ACHN (cell line): ENCODE measurements at places on chromosomes 7 and 10.
A peak's percentile ranks its signal among the peaks of the same experiment; 100 is the strongest.

- no peak for DNase-seq
Observed at GRCh38 chr7:26928703-26929347, 64.4 kb upstream of the SKAP2 start.

GRCh38 chr7:98902523-98902922 is 24.2 kb downstream of the TRRAP start:
- DNase-seq = no peak

GRCh38 chr7:125661006-125661405 is 731.4 kb upstream of the POT1 start:
- no peak for DNase-seq

DNA sequence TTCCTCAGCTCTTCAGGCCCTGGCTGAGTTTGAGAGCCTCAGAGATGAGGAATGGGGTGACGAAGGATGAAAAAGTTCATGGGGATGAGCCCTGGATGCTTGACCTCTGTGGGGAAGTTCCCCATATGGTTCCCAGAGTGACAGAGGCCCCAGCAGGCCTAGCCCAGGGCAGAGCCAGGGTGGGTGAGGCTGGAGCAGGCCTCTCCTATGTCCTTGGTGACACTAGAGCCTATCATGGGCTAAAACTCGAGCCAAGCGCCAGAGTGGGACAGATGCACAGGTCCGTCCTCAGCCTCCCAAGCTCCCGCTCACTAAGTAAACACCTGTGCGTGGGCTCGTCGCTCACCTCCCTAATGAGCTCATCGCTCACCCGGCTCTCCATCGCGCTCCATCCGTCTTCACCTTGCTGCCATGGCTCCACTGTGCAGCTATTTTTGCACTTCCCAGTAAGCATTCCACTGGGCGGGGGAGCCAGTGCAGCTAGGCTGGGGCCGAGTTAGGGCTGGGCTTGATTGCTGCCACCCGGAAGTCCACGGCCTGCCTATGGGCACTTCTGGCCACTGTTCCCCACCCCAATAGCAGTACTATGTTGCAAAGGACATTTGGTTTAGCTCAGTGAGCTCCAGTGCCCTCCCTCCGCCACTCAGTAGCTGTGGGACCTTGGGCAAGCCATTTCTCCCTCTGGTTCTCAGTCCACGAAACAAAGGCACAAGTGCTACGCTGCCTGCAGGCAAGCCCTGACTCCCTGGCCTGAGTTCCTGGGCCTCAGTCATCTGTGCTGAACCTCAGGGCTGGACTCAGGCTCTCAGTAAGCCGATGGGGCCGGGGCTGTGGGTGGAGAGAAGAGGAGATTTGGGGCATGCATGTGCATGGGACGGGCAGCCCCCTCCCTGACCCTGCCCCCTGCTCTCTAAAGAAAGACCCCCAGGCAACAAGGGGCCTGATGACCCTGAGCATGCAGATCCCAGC is 117.3 kb upstream of the PCBD1 start:
- DNase-seq = no peak

DNA sequence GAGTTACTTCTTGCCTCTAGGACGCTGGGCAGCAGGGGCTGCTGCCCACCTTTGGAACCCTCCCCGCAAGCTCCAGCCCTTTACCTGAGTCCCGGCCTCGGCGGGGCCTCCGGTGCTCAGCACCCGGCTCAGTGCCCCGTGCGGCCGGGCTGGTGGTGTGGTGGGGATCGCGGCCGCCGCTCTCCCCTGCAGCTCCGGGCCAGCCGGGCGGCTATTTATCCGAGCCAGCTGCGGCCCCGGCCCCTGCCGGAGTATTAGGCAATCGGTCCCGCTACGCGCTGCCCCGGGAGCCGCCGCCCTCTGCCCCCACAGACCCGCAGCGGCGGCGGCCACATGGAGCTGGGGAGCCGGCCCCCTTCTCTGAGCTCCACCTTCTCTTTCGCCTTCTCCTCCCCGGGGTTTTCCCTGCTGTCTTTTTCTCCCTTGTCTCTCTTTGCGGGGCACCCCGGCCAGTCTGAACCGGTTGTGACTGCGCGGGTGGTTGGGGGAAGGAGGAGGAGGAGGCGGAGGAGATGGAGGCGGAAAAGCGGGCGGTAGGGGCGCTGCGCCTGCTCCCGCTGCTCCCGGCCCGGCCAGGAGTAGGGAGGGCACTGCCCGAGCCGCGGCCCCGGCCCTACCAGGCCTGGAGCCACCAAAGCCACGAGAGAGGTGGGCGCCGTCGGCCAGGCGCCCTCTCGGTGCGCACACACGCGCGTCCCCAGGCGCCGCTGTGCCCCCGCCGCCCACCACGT is at the start of gene SLC16A9:
Gene SLC16A9, minus strand, starts transcription at position 456 of the 731 bp plus-strand sequence. CDS start 25,559 bp downstream, outside the sequence.
- DNase-seq = peak; percentile 62

GRCh38 chr7:36155811-36156361 is 2.8 kb downstream of the EEPD1 start:
- DNase-seq = no peak

- DNase-seq = no peak
Observed at GRCh38 chr10:25024528-25024927, 8.1 kb downstream of the THNSL1 start.

DNA sequence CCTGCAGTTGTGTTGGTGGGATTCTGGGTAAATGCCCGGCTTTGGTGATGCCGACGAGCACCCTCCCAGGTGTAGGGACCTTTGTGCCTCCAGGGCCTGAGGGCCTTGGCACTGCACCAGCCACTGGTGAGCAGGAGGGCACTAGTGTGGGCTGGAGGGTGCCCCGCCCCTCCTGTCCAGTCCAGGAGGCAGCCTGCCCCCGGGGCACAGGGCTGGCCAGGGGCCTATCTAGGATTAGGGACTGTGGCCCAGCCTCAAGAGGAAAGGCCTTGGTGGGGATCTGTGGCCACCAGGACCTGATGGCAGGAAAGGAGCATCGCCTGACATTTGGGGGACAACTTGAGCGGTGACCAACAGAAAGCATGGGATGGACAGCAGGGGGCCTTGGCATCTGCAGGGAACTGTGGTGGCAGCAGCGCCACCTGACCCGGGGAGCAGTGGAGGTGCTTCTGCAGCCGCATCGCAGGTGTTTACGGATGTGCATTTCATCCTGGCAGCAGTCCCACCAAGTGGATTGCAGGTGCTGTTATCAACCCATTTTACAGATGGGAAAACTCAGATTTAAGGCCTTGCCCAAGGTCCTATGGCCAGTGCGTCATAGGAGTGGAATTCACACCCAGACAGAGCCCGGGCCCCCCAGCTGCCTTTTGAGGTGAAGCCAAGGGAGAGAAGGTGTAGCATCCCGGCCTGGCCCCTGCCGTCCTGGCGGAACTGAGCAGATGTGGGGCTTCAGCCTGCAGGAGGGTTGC is 11.1 kb downstream of the ZNF316 start:
- DNase-seq = no peak

GRCh38 chr10:44925224-44925623 is 14.1 kb downstream of the TMEM72 start:
- peak; percentile 20 for DNase-seq

- DNase-seq = no peak
Observed at GRCh38 chr10:86681047-86681446, 12.7 kb downstream of the LDB3 start.

DNA sequence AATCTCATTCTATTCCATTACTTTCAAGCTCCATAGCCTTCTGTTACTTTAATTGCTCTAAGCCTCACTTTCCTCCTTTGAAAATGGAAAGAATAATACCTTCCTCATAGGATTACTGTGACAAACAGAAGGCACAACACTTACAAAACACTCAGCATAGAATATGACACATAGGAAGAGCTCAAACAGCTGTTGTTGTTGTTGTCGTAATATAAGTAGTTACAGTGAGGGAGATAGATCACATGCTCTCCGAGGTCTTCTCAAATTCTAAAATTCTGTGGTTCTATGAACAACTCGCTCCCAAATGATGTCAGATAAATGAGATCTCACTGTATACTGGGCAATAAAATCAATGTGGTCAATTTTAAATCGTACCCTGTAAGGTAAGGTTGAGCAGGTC is 1049.3 kb upstream of the C7orf33 start:
- DNase-seq = no peak

GRCh38 chr7:27300421-27300820 is 57.8 kb downstream of the EVX1 start:
- DNase-seq = no peak

- no peak for DNase-seq
Observed at GRCh38 chr7:95540366-95540765, 54.6 kb downstream of the ASB4 start.

DNA sequence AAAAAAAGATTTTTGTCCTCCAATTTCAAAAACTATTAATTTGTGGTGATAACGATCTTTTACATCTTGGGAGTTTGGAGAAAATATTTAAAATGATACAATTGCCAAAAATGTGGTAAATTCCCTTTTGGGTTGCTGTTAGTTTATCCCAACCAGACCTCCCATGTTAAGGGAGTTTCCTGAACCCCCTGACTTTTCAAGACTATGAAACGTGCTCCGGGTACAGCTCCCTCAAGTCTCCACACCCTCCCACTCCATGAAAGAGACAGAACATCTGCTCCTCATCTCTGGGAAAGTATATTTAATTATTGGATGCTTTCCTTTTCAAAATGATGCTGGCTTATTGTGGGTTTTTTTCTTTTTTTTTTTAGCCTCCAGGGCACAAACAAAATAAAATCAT is 534.6 kb upstream of the NRP1 start:
- no peak for DNase-seq

DNA sequence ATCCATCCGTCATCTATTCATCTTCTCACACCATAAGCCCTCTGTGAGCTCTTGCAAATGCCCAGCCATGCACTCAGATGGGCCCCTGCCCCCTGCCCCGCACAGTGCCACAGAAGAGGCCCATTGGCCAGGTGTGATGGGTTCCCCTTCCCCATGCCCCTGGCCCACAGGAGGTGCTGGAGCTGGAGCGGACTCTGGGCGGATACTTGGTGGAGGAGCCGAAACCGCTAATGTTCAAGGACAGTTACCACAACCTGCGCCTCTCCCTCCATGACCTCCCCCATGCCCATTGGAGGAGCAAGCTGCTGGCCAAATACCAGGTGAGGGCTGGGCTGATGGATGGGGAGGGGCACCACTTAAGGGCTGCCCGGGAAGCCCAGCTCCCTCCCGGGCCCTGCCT is 23.4 kb upstream of the SLC29A3 start:
- DNase-seq = no peak

- peak; percentile 68 for DNase-seq
Observed at GRCh38 chr7:151017953-151018420, 6.3 kb downstream of the ATG9B start.

GRCh38 chr7:159031750-159032149 is 112.9 kb downstream of the VIPR2 start:
- no peak for DNase-seq

DNA sequence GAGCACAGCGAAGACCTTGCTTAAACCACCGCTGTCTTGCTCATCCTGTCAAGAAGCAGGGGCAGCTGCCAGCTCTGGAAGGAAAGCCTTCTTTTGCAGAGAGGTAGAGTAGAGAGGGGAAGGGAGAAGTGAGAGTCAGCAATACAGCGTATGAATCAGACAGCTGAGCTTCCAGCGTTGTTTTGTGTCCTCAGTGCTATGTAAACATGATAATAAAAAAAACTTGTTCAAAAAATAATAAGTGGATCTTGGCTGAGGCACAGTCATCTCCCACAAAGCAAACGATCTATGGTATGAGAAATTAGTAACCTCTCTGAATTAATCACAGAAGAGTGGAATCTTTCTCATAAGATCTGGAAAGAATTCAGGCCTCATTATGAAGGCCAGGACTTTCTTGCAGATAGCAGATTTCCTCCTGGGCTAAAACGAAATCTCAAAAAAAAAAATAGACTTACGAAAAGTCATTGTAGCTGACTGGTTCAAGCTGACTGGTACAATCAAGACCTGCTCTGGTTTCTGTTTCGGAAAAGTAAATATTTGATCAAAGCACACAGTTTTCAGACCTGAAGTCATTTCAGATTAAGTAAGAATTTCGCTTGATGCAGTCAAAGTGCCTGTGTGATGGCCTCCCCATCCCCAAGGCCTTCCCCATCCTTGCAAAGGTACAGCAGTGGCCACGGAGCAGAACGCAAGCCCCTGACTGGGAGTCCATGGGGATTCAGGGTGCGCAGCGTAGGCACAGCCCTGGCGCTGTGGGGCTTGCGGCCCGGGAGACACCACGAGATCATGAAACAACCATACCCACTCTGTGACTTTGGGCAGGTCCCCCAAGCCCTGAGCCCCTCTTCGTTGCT is 29.4 kb downstream of the CHST15 start:
- DNase-seq = no peak

DNA sequence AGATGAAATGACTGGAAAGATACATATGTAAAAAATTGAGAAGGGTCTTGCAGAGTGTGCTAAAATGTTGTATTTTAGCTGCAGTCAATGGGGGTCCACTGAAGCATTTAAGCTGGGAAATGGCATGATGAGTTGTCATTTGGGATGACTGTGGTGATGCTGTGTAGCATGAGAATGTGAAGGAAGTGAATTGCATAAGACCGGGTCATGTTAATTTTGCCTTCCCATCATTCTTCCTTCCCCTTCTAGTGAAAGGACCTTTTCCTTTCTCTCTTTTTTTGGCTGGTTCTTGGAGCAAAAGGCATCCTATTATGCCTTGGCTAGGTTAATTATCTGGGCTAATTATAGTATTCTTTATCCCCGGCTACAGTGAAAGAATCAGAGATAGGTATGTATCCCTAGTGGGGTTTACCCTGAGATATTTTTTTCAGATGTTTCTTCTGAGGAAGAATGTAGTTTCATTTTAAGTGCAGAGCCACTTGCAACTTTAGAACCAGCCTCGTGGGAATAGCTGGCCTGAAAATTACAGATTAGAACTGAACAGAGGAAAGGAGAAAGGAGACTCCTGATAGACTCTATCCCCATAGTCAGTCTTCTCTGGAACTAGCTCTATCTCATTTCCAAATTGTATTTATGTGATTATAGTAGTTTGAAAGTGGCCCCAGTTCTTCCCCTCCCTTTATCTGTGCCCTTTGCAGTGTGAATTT is 93.6 kb downstream of the HGF start:
- DNase-seq = no peak

GRCh38 chr7:114085592-114086501 is 167.0 kb upstream of the PPP1R3A start:
- DNase-seq = peak; percentile 93

GRCh38 chr10:68333058-68333395 is 299 bp upstream of the PBLD start:
- DNase-seq = peak; percentile 78

DNA sequence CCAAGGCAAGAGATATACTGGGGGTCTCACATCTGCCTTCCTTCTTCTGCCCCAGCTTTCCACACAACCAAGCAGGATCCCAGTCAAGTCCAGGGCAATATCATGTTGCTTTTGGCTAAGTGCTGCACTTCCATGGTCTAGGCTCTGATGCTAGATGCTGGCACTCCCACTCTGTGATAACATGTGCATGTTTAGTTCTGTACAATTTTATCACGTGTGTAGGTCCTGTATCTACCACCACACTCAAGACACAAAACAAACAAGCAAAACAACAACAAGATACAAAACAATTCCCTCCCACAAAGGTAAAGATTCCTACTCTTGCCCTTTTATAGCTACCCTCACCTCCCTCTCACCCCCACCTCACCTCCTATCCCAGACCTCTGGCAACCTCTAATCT is 105.6 kb upstream of the HABP2 start:
- DNase-seq = no peak

DNA sequence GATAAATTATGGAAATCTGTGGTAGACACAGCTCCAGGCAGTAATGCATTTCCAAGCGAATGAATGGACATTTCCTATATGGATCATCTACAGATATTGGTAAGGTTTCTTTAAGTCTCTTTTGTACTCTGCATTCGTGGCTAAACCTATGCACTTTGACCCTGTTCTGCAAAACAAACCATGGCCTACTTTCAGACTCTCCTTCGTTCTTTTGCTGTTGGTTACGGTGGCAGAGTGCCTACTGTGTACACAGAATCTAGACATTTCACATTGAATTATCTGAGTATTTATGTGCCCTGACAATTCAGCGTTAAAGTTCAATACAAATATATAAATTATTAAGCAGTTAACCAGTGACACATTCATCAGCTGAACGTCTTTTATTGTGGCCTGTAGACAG is 93.3 kb downstream of the MGMT start:
- DNase-seq = no peak
